Stimulated activated CD8-positive, alpha-beta memory T cell treated with anti-CD3 and anti-CD28 coated beads, Interleukin-7, amount 100 ng/mL, for 1 hour (primary cell): ENCODE measurements at places on chromosomes 16 and 17.
A peak's percentile ranks its signal among the peaks of the same experiment; 100 is the strongest.

DNA sequence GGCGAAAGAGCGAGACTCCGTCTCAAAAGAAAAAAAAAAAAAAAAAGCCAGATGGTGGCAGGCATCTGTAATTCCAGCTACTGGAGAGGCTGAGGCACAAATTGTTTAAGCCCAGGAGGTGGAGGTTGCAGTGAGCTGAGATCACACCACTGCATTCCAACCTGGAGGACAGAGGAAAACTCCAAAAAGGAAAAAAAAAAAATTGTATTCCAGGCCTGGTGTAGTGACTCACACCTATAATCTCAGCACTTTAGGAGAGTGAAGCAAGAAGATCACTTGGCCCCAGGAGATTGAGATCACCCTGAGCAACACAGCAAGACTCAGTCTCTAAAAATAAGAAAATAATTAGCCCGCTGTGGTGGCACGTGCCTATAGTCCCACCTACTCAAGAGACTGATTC, 20.1 kb downstream of the HBQ1 start:
- no peak for DNase-seq

- no peak for DNase-seq
Measured at GRCh38 chr16:2799859-2800226, 1.6 kb downstream of the PRSS41 start.

- DNase-seq, result no peak
Measured at GRCh38 chr17:31724619-31725018, 134.4 kb downstream of the COPRS start.

- no peak for DNase-seq
Measured at GRCh38 chr16:77885571-77886295, 97.4 kb downstream of the VAT1L start.

GRCh38 chr16:87585442-87586200, 16.7 kb upstream of the JPH3 start:
- no peak for DNase-seq

GRCh38 chr17:57697891-57698711, 47.0 kb downstream of the CCDC182 start:
- DNase-seq, result no peak

GRCh38 chr17:81523402-81524038, 4.7 kb upstream of the FSCN2 start:
- DNase-seq, result no peak

DNA sequence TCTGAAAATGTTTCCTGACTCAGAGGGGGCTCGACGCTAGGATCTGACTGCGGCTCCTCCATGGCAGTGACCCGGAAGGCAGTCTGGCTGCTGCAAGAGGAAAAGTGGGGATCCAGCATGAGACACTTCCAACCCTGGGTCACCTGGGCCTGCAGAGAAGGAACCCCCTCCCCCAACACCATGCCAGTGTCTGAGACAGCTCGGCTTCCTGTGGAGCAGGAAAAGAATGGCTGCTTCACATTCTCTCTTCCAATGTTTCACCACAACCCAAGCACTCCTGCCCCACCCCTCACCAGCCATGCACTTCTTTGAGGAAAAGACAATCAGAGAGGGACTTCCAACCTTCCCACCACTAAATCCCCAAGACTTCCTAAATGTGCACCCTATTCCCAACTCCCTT, 10.8 kb downstream of the TP53 start:
- no peak for DNase-seq

DNA sequence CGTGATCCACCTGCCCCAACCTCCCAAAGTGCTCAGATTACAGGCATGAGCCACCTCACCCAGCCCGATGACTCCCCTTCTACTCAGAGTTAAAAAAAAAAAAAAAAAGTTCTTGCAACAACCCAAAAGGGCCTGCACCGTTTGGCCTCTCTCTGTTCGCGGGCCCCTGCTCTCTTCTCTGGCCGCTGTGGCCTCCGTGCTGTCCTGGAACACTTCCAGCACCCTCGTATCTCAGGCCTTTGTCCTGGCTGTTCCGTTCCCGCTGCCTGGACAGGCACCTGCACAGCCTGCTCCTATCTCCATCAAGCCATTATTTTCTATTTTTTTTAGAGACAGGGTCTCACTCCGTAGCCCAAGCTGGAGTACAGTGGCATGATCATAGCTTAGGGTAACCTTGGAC, 10.8 kb downstream of the MYO1C start:
- no peak for DNase-seq

- no peak for DNase-seq
Measured at GRCh38 chr17:82222816-82223215, 6.0 kb upstream of the SLC16A3 start.

DNA sequence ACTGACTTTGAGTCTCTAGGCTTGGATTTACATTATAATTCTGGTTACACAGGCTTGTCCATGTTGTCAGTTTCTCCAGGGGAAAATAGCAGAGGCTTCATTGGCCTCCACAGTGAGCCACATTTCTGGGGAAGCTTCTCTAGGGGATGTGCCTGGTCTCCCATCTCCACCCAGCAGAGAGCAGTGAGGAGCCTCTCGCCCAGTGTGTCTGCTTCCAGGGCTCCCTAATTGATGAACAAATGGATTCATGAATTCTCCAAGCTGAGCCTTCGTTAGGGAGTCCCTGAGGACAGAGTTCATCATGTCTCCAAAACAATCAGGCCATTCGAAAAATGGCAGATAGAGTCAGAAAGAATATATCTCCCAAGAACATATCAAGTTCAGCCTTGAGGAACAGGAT, 162.4 kb upstream of the TOX3 start:
- no peak for DNase-seq

- no peak for DNase-seq
Measured at GRCh38 chr17:69066482-69066881, 5.8 kb upstream of the ABCA9 start.

GRCh38 chr17:75722076-75722475, 817 bp downstream of the ITGB4 start:
- DNase-seq, result no peak

DNA sequence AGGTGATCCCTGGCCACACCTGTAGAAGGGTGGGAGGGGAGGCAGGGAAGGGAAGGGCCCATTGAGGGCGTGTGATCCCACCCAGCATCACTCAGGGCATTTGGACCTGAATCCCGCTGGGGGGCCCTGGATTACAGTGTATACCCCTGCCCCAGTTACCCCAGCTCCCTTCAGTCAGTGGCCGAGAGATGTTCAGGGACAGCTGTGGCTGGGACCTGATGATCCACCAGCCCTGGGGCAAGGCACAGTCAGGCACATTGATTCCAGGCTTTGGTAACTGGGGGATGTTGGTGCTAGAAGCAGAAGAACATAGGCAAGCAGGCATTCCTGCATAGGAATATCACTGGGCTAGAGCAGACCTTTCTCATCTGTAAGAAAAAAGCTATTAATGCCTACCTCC, 170.3 kb downstream of the FOXL1 start:
- DNase-seq, result no peak

DNA sequence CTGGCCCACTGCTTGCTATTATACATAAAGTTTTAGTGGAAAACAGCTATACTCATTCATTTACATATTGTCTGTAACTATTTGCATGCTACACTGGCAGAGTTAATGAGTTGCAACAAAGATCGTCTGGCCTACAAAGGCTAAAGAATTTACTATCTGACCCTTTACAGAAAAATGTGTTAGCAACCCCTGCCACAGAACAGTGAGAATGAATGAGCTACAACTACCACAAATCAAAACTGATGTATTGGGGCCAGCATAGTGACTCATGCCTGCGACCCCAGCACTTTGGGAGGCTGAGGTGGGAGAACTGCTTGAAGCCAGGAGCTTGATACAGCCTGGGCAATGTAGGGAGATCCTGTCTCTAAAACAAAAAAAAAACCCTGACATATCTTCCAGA, 92.7 kb downstream of the MYH11 start:
- no peak for DNase-seq

- DNase-seq, result peak; percentile 26
Measured at GRCh38 chr17:57955183-57955931, at the start of gene CUEDC1. Gene CUEDC1 (minus strand): TSS chr17:57955412. CDS start chr17:57885564, 69,848 bp downstream.

- DNase-seq, result no peak
Measured at GRCh38 chr16:53672461-53672860, 31.2 kb downstream of the RPGRIP1L start.

DNA sequence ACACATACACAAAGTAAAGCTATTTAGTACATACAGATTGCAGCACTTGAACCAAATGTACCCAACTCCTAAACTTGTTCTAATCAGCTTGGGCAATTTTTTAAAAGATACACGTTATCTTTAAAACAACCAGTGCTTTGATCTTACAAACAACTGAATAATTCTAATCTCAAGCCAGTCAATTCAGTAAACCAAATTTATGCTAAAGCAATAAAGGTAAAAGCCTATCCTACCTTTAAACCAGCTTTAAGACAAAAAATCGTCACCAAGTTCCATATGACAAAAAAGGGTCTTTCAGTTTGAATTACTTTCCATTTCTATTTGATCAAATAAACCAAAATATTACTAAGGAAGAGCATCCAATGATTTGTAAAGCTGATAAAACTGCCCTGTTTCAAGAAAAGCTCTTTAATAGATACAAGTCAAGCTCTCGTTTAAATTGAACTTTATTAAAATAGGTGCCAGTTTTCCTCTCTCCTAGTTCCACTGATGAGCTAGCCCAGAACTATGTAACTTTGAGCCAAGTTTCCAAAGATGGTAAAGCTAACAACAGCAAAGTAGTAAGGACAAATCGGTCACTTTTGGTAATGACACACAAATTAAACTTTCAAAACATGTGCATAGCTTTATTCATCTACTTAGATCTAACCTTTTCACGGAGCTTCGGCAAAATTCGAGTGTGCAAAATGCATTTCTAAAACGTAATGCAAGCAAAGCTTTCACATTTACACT, 10.2 kb downstream of the CRYBA1 start:
- no peak for DNase-seq
